Non-pigmented ciliary epithelial cell (primary cell): ENCODE measurements at places on chromosomes 5 and 9.

- DNase-seq, result no peak
Measured at GRCh38 chr9:36051317-36051716, 14.6 kb downstream of the RECK start.

DNA sequence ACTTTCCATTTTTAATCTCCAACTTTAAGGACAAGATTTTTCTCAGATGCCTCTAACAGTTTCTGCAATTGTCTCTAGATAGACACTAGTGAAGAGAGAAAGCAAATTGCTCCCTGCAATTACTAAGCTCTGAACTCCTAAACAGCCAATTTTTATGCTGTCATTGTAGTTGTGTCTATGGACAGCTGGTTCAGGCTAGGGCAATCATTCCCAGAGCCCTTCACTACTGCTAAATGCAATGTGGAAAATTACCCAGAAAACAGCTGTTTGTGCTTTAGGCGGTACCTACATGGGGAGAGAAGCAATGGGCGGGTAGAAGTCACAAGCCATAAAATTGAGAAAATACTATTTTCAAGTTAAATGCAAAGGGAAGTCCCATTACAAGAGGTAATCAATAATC is 211.6 kb downstream of the SPOCK1 start:
- DNase-seq, result no peak

DNA sequence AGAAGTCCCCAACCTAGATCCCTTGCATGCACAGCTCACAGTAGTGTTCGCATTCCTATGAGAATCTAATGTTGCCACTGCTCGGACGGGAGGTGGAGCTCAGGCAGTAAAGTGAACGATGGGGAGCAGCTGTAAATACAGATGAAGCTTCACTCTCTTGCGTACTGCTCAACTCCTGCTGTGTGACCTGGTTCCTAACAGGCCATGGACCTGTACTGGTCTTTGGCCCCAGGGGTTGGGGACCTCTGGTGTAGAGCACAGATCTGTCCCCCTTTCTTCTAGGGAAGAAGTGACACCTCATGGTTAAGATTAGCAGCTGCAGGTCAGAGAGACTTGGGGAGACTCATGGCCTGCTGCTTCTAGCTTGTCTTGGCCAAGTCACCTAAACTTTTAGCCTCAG is 7.1 kb downstream of the ARHGEF28 start:
- DNase-seq, result no peak

DNA sequence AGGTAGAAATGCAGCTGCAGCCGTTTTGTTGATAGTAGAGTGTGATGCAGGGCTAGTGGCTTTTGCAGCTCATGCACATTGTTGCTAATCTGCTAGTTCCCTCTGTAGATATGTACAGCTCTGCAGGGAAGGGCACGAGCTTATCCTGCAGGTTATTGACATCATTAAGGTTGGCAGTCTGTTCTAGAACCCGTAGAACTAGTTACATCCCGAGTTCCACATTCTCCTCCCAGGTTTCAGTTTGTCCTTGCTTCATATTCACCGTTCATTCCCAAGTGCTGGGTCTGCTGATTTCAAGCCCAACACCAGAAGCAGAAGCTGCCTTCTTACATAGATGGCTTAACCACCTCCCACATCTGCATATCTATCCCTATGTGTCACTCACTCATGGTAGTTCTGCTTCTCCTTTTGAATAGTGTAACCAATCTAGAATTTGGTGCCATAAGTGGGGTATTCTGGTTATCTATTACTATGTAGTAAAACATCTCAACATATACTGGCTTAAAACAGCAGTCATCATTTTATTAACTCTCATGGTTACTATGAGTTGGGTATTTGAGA is 38.1 kb downstream of the CRHBP start:
- no peak for DNase-seq

- DNase-seq, result no peak
Measured at GRCh38 chr9:37034305-37034937, 353 bp upstream of the PAX5 start.

GRCh38 chr9:137277329-137278041 is at the start of gene TOR4A:
Gene TOR4A, plus strand, starts transcription at chr9:137277726. Its CDS starts 964 bp downstream, at chr9:137278690.
- no peak for DNase-seq

- no peak for DNase-seq
Measured at GRCh38 chr9:35464141-35465025, 25.5 kb upstream of the RUSC2 start.

GRCh38 chr9:15239816-15240215 is 67.2 kb downstream of the TTC39B start:
- DNase-seq, result no peak

- DNase-seq, result no peak
Measured at GRCh38 chr5:138725153-138725817, 27.9 kb upstream of the CTNNA1 start.

GRCh38 chr5:7846327-7846726 is 4.6 kb downstream of the CFAP90 start:
- DNase-seq, result no peak

DNA sequence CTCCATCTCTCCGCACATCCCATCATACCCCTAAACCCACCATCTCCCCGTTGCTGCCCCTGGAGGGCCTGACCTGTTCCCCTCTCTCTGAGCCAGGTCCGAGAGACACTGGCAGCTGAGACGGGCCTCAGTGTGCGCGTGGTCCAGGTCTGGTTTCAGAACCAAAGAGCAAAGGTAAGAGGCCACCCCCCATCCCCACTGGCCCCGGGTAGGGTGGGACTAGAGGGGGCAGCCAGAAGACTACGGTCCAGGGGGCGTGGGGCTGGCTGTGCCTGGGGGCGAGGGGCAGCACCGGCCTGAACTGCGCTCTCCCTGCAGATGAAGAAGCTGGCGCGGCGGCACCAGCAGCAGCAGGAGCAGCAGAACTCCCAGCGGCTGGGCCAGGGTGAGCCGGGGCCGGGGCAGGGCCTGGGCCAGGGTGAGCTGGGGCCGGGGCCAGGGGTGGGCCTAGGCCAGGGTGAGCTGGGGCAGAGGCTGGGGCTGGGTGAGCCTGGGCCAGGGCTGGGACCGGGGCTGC is 79.8 kb downstream of the LMX1B start:
- no peak for DNase-seq

GRCh38 chr9:125455132-125455531 is 193.5 kb downstream of the GAPVD1 start:
- no peak for DNase-seq

DNA sequence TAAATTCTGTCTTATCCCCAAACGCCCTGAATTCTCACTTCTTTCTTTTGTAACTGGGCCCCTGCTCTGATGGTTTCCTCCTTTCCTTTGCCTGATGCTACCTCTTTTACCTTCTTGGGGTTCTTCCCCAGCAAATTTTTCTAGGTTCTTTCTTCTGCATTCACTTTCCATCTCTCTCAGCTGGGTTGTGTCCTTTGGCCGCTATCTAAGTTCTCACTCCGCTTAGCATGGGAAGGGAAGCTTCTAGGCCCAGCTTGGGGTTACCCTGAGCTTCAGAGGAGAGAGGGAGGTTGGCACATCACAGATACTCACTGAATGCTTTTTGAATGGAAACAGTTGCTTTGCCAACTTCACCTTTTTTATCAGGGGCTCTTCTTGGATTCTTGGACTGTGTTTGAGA is 17.0 kb downstream of the PALM2AKAP2 start:
- no peak for DNase-seq

GRCh38 chr5:78243091-78243490 is 51.4 kb downstream of the AP3B1 start:
- DNase-seq, result no peak

DNA sequence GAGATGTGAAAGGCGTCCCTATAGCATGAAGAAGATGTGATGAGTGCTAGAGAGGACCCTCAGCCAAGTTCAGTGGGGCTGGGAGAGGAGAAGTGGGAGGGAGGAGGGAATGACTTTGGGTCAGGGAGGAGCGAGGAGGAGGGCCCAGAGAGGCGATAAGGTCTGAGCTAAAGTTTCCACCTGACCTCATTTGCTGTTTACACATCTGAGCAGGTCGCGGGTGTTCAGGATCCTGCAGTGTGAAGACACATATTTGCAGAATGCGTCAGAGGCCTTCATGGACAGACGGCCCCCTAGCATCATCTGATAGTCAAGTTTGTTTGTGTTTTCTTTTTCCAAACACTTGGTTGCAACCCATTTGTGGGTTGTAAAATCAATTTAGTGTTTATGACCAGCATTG is 18.9 kb upstream of the IGFBPL1 start:
- no peak for DNase-seq

DNA sequence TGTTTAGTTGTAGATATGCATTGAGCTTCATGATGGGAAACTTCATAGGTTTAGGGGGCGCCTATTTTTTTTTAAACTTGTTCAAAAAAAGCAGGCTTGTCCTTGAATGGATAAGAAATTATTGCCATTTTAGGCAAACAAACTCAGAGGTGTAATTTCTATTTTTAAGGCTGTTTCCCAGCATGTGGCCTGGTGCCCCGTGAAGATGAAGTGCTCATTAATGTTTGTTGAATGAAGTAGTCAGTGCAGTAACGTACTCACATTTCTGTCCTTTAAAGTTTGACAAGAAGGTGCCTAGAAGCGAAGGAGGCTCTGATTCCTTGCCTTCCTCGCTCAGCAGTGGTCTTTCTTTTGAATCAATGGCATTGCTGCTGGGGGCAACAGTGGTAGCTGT is 54.3 kb downstream of the ZNF618 start:
- DNase-seq, result no peak

GRCh38 chr5:145574889-145575573 is 260.1 kb downstream of the PRELID2 start:
- no peak for DNase-seq

- DNase-seq, result no peak
Measured at GRCh38 chr9:123998970-123999621, 12.5 kb upstream of the LHX2 start.

GRCh38 chr5:154047324-154047723 is 8.6 kb downstream of the MFAP3 start:
- no peak for DNase-seq

- DNase-seq, result no peak
Measured at GRCh38 chr5:139863361-139863760, 67.8 kb downstream of the PSD2 start.

GRCh38 chr5:83687124-83687619 is 33.5 kb downstream of the HAPLN1 start:
- DNase-seq, result no peak

- DNase-seq, result no peak
Measured at GRCh38 chr9:5549658-5550650, 39.6 kb downstream of the PDCD1LG2 start.

- DNase-seq, result no peak
Measured at GRCh38 chr5:54222336-54222735, 88.0 kb downstream of the ARL15 start.

DNA sequence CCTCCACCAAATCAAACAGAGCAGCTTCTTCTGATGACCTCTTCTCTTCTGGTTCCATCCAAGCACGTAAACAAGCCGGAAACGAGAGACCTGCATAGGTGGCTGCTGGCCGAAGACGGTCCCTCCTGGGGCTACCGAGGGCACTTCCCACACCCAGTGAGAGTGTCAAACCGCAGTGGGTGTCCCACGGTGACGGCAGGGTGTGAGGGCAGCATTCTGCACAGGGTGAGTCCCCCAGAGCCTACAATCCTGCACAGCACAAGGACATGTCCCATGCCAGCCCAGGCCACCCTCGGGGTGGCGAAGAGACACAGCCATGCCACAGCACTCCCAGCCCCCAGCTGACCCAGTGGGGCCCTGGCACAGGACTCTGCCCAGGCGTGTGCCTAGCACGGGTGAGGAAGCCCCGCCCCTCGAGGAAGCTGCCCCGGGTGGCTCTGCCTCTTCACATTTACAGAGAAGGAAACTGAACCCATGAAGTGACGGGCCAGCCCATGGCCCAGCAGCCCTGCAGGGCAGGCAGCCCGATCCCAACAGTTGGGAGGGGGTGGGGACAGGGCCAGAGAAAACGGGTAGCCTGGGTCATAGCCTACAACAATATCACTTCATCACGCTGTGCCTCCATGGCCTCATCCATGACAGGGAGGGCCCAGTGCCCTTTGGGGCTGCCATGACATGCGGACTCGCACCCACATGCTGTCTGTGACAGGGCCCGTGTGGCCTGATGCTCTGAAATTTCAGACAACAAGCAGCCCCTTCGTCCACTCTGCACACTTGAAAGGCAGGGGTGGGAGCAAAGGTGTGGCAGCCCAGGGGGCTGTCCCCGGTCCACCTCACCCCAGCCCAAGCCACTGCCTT is 43.2 kb downstream of the SEMA4D start:
- no peak for DNase-seq

GRCh38 chr5:53048248-53048647 is 59.1 kb downstream of the ITGA2 start:
- no peak for DNase-seq

DNA sequence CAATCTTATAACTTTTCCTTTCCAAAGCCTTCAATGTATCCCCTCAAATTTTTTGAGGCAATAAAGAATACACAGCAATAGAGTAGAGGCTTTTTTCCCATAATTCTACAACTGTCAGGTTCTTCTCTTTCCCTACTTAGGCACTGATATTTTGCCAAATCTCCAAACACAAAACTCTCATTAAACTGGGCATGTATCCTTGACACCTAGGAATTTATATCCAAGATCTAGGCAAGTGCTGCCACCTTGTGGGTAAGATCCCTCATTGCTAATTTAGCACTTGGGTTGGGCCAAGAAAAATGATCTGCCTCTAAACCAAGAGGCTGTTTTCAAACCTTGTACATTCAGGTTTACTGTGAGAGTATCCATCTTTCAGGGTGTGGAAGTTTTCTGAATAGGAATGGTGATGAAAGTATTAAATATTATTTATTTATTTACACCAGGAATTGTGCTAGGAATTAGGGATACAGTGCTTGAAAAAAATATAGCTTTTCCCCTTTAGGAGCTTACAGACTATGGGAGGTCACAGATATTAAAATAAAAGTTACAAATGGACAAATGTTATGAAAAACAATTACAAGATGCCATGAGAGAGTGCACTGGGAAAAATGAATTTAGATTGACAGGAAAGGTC is 17.6 kb downstream of the TSTD2 start:
- DNase-seq, result peak; percentile 15

- peak; percentile 78 for DNase-seq
Measured at GRCh38 chr5:145925353-145925752, 11.0 kb upstream of the SH3RF2 start.

- no peak for DNase-seq
Measured at GRCh38 chr5:2253040-2253975, 370.6 kb upstream of the IRX4 start.

- DNase-seq, result no peak
Measured at GRCh38 chr5:26026044-26026443, 1012.3 kb downstream of the CDH9 start.

GRCh38 chr5:178213748-178214151 is 9.4 kb downstream of the HNRNPAB start:
- no peak for DNase-seq
